ENCODE measurements at places on chromosomes 6 and 20. TPM values are rescaled to one million over a fixed set of nuclear protein-coding genes. Genes with fewer than 3 reads are reported as not detected.

The PROCR gene
- 92.4 TPM for total RNA-seq

The OOEP gene
- total RNA-seq = not detected

The ARMH2 gene
- total RNA-seq = not detected

The PGC gene
- total RNA-seq = not detected

The FAXC gene
- 3.7 TPM for total RNA-seq

Measured in mesangial cell (primary cell).